Activated effector memory CD4-positive, alpha-beta T cell treated with anti-CD3 and anti-CD28 coated beads, Interleukin-2, amount 50 U/mL, for 16 hours (primary cell): ENCODE measurements at places on chromosomes 7 and 10.

GRCh38 chr10:14798636-14799035 lies 23.9 kb upstream of the FAM107B start:
- no peak for DNase-seq

GRCh38 chr10:63976538-63976937 lies 455.3 kb downstream of the REEP3 start:
- no peak for DNase-seq

- DNase-seq, result peak; percentile 60
Observed at GRCh38 chr10:103852189-103852711, 3.1 kb downstream of the SH3PXD2A start.

DNA sequence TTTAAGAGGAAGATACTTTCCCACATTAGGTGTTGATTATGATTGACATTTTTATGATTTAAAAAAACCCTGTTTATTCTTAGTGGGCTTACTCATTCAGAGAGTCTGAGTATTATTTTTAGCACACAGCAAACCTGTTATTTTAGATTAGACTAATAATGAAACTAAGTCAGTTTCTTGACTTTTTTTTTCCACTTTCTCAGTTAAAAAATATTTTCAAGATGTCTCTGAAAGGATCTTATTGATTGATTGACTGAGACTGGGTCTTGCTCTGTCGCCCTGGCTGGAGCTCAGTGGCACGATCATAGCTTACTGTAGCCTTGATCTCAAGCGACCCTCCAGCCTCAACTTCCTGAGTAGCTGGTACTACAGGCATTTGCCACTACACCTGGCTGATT lies 20.4 kb upstream of the INPP5F start:
- peak; percentile 69 for DNase-seq

DNA sequence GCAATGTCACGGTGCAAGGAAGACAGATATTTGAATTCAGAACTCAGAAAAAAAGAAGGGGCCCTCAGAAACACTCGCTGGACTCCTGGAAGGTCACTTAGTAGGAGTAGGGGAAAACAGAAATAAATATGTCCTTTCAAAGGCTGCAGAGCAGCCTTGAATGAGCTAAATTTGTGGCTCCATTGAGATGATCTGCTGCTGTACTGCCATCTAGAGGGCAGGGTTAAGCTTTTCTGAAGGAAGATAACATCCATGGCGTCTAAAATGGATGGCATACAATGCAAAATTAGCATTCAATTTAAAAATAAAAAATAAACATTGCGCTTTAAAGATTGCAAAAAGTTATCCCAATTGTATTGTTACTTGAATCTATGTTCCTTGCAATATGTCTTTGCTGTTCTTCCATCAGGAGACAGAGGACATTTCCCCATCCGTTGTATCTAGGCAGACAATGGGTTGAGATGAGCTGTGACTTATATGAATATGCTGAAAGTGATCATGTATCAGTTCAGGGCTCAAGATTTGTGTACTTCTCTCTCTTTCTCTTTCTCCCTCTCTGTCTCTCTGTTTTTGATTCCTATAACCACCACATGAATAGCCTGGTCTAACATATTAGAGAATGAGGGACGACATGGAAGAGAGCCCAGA lies 642.2 kb downstream of the SH2D4B start:
- no peak for DNase-seq

- DNase-seq, result no peak
Observed at GRCh38 chr7:54596747-54597146, 54.6 kb downstream of the VSTM2A start.

- DNase-seq, result no peak
Observed at GRCh38 chr7:7138897-7139296, 43.4 kb upstream of the C1GALT1 start.

- no peak for DNase-seq
Observed at GRCh38 chr10:106571192-106571946, 593.1 kb downstream of the SORCS1 start.

DNA sequence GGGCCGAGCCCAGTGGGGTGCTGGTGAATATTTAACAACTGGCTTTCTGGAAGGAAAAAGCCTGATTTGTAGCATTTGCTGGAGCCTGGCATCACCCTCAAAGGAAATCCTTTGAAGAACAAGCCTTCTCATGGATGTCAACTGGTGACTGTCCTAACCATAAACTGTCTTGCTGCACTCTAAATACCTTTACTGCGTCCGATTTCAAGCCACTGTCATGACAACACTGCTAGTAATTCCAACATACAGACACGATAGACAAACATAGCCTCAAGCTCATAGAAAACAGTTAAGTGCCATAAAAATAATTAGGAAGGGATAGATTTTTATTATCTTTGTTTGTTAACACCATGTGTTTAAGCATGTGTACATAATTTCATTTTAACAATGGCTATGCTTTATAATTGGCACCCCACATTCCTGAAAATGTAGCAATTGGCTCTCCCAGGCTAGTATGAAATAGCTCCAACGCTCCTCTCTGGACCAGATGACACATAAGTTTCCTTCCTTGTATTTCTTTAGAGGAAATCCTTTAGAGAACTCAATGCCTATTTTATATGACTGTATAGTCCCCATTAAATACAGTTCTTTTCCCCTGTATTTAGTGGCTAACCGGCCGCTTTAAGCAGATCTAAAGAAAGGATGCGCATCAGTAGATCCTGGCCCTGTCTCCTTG lies 273.4 kb downstream of the PRPF18 start:
- no peak for DNase-seq

DNA sequence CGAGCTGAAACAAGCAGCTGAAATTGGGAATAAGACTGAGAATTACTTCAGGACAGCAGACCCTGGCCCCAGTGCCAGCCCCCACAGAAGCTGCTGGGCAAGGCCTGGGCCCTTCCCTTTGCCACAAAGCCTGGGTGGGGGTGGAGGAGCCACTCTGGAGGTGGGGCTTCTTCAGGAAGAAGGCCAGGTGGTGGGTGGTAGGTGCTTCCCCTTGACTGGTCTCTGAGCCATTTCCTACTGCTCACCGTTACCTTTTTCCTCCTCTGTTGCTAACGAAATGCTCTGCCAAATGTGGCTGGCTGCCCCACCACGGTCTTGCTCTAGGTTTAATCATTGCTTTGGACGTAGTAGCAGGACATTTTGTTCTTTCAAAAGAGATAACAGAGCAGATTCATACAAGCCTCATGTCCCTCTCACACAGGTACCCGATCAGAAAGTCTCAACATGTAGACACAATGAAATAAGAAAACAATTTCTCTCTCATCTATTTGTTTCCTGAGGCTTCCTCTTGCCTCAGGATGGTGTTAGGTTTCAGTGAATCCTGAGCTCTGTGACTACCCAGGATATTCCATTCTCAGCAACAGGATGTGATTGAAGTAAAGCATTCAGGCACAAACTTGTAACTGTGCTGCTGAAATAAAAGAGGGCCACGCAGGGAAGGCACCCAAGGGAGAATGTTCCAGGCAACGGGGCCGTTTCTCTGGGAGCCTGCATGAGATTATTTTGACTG lies 66.5 kb downstream of the WDR11 start:
- DNase-seq, result no peak

GRCh38 chr10:83289948-83290347 lies 849.4 kb upstream of the GHITM start:
- DNase-seq, result no peak
